Activated naive CD4-positive, alpha-beta T cell treated with anti-CD3 and anti-CD28 coated beads, Interleukin-2, amount 10 ng/mL, durations not matched to agents 5 hours and 36 hours (primary cell): ENCODE measurements at places on chromosomes 16 and 17. TPM values are rescaled to one million over a fixed set of nuclear protein-coding genes. Genes with fewer than 3 reads are reported as not detected.

AATK gene
- total RNA-seq = 0.05 TPM

GRB7 gene
- 0.67 TPM for total RNA-seq

CES5A gene
- total RNA-seq = not detected

PPP1R27 gene
- not detected for total RNA-seq

COQ9 gene
- 29.6 TPM for total RNA-seq

ENPP7 gene
- total RNA-seq = not detected

FADS6 gene
- total RNA-seq = not detected

PPP1R1B gene
- not detected for total RNA-seq

NAGS gene
- 1.5 TPM for total RNA-seq

KRTAP3-1 gene
- not detected for total RNA-seq

CARD14 gene
- total RNA-seq = not detected

ZNF213 gene
- total RNA-seq = 9.7 TPM

GDPD1 gene
- total RNA-seq = 2.2 TPM

GNG13 gene
- not detected for total RNA-seq

BCL6B gene
- total RNA-seq = 0.46 TPM

TBC1D3I gene
- total RNA-seq = 0.18 TPM

KRTAP4-9 gene
- not detected for total RNA-seq

LRRC37A3 gene
- total RNA-seq = 21.8 TPM

MYADML2 gene
- not detected for total RNA-seq

ASIC2 gene
- total RNA-seq = not detected

COPZ2 gene
- 4.4 TPM for total RNA-seq

TTLL6 gene
- not detected for total RNA-seq

PLCG2 gene
- 3.1 TPM for total RNA-seq

CD300E gene
- total RNA-seq = not detected

KRTAP4-12 gene
- not detected for total RNA-seq

PRR29 gene
- 2.0 TPM for total RNA-seq

ARL5C gene
- total RNA-seq = not detected

EFCAB5 gene
- total RNA-seq = 0.82 TPM

RASD1 gene
- 0.76 TPM for total RNA-seq

CACNA1H gene
- 1.9 TPM for total RNA-seq

MT1A gene
- not detected for total RNA-seq

OTOP3 gene
- not detected for total RNA-seq

ITGA2B gene
- total RNA-seq = 0.65 TPM

RAB11FIP3 gene
- 22.0 TPM for total RNA-seq

PPM1E gene
- not detected for total RNA-seq

DCAKD gene
- 28.9 TPM for total RNA-seq

P2RX5 gene
- total RNA-seq = 17.5 TPM

PMFBP1 gene
- 1.9 TPM for total RNA-seq

ITGAX gene
- 3.2 TPM for total RNA-seq

CHST4 gene
- total RNA-seq = not detected

TNK1 gene
- 1.9 TPM for total RNA-seq

APOBR gene
- total RNA-seq = 20.3 TPM

PRR35 gene
- total RNA-seq = not detected

KRTAP1-5 gene
- not detected for total RNA-seq

ITGAE gene
- total RNA-seq = 17.5 TPM

IL21R gene
- total RNA-seq = 46.4 TPM

KRTAP1-4 gene
- not detected for total RNA-seq

UTS2R gene
- total RNA-seq = not detected

CRISPLD2 gene
- total RNA-seq = 0.58 TPM

ZKSCAN2 gene
- total RNA-seq = 5.2 TPM

IKZF3 gene
- 25.4 TPM for total RNA-seq
